ENCODE measurements at places on chromosomes 3 and 15.

DNA sequence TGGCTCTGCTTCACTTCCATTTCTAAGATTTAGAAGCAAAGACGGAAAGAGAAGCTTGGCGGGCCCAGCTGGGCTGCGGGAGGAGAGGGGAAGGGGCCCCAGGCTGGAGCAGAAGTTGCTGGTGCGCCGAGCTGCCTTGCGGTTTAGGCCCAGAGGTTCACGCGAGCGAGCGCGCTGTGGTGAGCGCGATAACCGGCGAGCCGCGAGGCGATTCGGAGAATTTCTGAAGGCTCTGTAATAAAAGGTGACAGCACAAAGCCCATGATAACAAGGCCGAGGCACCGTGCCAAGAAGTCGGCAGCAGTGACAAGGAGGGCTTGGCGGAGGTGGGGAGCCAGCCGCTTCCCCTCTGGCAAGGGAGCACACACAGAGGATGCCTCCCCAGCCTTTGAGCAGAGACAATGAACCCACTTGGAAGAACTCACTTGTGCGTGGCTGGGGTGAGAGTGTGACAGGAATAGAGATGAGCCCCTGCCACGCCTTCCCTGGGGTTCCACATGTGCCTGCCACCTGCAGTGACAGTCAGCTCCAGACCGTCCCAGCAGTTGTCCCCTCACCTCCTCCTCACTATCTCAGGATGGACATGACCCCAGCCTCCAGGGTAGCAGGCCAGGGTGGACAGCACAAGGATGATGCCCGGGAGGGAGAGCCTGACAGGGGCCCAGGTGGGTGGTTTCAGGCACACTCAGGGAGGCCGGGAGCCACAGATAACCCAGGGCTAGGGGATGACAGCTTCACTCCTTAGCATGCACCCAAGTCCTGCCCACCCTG lies 315.2 kb downstream of the UACA start:
- peak; percentile 21 for DNase-seq

- no peak for DNase-seq
Measured at GRCh38 chr3:85020828-85021227, 62.0 kb downstream of the CADM2 start.

GRCh38 chr3:37620071-37620635 lies 241.5 kb upstream of the CTDSPL start:
- no peak for DNase-seq

DNA sequence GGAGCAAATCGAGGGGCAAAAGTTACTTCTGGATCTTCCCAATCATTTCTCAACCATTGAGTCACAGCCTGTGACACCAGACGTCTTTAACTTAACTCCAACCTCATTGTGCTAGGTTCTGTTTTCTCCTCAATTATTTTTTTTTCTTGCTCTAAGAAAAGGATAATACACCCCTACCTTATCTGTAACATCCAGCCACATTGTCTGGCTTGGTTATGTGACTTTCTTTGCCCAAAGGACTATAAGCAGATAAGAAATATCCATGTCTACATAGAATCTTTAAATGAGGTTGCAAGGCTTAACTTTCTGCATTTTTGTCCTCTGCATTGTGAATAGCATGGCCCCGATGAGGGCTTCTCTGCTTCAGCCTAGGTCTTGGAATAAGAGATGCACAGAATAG lies 782.4 kb upstream of the CFAP20DC start:
- no peak for DNase-seq

DNA sequence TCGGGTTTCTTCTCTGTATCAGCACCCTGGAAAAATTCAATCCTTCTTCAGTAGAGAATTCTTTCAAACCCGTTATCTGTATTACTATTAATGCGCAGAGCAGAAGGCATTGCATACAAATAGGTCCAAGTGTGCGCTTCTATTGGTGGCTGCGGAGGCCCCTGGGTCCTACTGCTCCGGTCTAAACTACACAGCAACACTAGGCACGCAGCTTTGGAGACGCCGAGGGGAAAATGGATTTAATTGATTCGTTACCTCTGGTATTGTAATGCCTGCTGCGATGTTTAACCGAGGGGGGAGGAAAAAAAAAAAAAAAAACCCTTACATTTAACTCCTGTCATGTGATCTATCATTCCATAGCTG lies at the start of gene ROBO1:
Gene ROBO1 (minus strand): TSS at position 94 of the 363 bp plus-strand sequence.
- no peak for DNase-seq

DNA sequence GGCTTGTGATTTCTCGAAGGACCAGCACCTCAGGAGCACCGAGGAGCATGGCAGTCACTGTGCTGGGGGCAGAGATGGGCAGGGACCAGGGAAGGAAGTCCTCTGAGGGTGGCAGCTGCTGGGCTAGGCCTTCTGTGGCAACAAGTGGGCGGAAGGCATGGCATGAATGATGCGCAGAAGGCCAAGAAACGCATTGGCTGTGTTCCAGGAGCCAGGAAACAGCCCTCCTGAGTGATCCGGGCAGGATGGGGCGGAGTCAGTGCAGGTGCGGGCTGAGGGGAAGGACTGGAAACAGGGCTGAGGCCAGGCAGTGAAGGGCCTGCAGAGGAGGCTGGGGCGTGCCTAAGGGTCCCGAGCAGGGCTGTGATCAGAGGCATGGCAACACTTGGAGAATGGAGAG lies 23.6 kb downstream of the MRPS11 start:
- DNase-seq: no peak

- DNase-seq: no peak
Measured at GRCh38 chr3:64332459-64333350, 107.4 kb upstream of the PRICKLE2 start.

DNA sequence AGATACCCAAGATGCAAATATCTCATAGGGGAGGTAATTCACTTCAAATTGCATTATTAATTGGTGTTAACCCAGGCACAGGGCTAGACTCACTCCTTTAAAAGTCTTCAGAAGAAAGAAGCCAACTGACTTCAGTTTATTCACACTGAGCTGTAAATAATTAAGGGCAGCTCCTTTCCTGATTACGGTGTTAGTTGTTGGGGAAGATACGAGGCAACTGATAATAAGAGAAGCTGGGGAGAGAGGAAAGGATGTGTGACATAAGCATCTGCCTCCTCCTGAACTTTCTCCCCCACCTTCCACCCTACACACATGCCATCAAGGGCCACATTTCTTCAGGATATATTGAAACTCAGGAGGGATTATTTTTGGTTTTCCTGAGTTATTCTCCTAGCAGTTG lies 47.5 kb downstream of the ADGRG7 start:
- no peak for DNase-seq

Measured in CD4-positive, alpha-beta T cell (primary cell).